AG09319 (cell line): ENCODE measurements at places on chromosomes 4 and X.

DNA sequence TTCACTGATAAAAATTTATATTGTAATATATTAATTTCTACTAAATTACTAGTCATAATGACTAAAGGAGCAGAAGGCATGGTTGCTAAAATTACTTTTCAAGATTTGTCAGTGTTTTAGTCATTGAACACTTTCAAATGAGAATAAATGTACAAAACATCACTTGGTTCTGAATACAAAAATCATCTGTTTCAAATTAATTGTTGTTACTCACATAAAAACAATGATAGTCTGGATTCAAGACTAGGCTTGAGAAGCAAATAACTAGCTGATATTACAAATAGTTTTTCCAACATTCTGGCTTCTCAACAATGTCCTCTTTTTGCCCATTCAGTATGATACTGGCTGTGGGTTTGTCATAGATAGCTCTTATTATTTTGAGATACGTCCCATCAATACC, 112.5 kb downstream of the ANAPC10 start:
- DNase-seq, result no peak

GRCh38 chrX:13256603-13257002, 63.2 kb downstream of the ATXN3L start:
- DNase-seq, result no peak

DNA sequence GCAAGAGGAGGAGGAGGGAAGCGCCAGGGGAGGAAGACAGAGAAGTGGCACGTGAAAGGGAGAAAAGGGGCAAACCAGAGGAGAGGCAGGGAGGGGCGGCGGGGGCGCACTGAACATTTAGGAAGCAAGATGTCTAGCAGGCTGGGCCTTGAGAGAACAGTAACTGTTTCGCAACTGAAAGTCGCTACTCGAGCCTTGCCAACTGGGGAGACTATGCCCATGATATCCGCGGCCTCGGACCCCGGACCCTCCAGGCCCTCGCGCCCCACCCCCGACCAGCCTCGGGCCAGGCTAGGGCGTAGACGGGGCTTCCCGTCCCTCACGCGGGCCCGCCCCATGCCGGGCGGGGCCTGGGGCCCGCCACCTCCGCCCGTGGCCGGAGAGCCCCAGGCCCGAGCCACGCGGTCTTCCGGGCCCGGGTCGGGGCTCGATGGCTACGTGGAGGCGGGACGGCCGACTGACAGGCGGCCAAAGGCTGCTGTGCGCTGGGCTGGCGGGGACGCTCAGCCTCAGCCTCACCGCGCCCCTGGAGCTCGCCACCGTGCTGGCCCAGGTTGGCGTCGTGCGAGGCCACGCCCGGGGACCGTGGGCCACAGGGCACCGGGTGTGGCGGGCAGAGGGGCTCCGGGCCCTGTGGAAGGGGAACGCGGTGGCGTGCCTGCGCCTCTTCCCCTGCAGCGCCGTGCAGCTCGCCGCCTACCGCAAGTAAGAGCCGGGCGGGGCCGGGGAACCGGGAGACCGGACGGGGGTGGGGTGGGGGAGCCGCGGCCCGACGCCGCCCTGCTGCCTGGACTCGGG, at the start of gene SLC25A43:
TSS of gene SLC25A43 (plus strand) at position 363 of the 798 bp plus-strand sequence. CDS start at position 431, 68 bp downstream.
- no peak for DNase-seq

GRCh38 chrX:131729295-131729694, 185.4 kb downstream of the OR13H1 start:
- no peak for DNase-seq

- DNase-seq, result no peak
Measured at GRCh38 chr4:153497988-153498967, 32.1 kb downstream of the TMEM131L start.

- no peak for DNase-seq
Measured at GRCh38 chr4:122163767-122164166, 11.6 kb downstream of the BLTP1 start.

DNA sequence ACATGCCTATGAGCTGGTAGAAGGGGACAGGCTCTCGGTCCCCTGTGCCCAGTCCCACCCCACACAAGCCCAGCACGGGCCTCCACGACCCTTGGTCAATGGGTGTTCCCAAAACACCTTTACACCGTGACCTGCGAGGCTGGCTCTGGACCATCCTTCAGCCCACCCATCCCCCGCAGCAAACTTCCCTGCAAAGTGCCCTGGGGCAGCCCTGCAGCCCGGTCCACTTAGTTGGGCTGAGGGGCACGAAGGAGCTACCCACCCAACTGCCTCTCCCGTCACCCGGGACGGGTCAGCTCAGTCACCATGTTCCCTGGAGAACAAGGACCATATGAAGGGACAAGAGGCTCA, 23.4 kb downstream of the WDR1 start:
- DNase-seq, result no peak

DNA sequence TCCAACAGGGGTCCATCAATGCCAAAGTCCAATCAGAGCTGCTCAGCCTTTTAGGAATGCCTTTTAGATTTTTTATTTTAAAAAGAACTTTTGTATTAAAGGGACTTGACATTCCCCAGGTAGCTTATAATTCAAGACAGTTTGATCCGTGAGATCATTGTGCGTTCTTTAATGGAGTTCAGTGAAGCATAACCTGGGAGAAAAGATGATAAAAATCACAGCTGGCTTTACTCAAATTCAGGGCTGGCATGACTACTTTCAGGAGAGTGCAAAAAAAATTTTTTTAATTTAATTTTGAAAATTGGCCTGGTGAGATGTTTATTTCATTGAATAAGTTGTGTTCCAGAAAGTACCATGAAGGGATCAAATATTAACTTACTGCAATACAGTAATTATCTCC, 118.2 kb downstream of the VCX2 start:
- DNase-seq, result no peak

- no peak for DNase-seq
Measured at GRCh38 chrX:112738347-112739033, 58.8 kb upstream of the LHFPL1 start.

DNA sequence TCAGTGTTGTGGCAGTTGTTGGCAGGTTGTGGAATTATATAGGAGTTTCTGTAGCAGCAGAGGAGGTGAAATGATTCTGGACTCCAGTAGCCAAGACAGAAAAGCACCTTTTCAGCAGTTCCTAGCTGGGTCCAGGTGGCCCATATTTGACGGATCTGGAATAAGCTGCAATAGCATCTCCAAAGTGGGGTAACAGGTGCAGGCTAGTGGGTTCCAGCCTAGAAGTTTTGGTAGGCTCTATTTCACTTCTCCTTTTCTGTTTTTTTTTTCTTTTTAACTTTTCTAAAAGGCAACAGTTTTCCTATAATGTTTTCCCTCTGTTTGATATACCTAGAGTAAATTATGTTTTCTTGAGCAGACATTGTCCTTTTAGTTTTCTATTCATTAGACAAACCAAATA, 392.5 kb downstream of the C4orf33 start:
- no peak for DNase-seq

GRCh38 chrX:65596270-65597034, 61.9 kb upstream of the LAS1L start:
- DNase-seq, result no peak

GRCh38 chr4:182906786-182907185, 10.4 kb downstream of the DCTD start:
- no peak for DNase-seq

- DNase-seq, result no peak
Measured at GRCh38 chrX:87299563-87300160, 217.9 kb upstream of the KLHL4 start.

DNA sequence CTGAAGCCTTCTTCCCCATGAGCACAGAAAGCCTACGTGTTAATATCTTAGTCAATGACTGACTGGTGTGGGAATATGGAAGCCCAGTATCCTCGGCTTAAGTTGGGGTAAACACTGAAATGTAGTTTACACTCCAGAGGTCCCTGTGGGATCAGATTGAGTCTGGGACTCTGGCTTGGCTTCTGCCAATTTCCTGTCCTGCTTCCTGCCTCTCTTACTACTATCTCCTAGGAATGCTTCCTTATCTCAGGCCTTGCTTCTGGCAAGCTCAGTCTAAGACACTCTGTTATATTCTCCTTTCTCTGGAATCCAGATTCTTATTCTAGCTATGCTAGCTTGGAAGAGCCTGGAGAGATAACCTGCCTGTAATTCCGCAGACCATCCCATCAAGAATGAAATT, 174.0 kb upstream of the LDB2 start:
- no peak for DNase-seq

- no peak for DNase-seq
Measured at GRCh38 chr4:19857380-19857779, 394.3 kb upstream of the SLIT2 start.

- DNase-seq, result no peak
Measured at GRCh38 chrX:145394344-145394743, 147.0 kb downstream of the SPANXN1 start.

GRCh38 chr4:94307231-94307871, 35.3 kb downstream of the HPGDS start:
- DNase-seq, result no peak
